ENCODE measurements at places on chromosomes 6 and 20.

DNA sequence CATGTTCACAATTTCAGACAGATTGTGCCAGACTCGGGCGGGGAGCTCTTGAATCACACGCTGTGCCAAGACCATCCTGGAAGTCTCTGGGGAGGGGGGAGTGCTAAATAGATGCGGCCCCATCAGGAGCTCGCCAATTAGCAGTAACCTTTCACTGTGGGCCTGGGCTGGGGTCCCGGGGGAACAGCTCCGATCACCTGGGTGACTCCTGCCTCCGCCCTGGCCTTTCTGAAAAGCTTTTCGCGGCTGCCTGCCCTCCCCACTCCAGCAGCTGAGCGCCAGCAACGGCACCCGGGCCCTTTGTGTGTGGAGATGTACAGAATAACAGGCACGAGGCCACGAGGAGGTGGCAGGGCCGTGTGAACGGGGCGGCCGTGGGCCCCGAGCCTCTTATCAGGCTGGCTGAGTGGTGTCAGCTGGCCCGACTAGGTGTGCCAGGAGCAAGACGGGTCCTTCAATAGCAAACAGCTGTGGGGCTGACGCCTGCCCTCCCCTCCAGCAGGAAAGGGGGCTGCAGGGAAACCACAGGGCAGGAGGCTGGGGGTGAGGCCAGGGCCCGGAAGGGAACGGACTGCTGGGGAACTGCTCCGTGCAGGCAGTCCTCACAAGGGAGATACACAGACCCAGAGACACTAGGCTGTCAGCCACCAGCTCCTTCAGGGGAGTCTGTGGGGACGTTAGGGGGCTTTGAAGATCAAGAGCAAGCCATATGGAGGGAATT is 56.8 kb downstream of the NOL4L start:
- peak; percentile 38 for DNase-seq

GRCh38 chr6:152952045-152952444 is 30.8 kb downstream of the FBXO5 start:
- DNase-seq: no peak

DNA sequence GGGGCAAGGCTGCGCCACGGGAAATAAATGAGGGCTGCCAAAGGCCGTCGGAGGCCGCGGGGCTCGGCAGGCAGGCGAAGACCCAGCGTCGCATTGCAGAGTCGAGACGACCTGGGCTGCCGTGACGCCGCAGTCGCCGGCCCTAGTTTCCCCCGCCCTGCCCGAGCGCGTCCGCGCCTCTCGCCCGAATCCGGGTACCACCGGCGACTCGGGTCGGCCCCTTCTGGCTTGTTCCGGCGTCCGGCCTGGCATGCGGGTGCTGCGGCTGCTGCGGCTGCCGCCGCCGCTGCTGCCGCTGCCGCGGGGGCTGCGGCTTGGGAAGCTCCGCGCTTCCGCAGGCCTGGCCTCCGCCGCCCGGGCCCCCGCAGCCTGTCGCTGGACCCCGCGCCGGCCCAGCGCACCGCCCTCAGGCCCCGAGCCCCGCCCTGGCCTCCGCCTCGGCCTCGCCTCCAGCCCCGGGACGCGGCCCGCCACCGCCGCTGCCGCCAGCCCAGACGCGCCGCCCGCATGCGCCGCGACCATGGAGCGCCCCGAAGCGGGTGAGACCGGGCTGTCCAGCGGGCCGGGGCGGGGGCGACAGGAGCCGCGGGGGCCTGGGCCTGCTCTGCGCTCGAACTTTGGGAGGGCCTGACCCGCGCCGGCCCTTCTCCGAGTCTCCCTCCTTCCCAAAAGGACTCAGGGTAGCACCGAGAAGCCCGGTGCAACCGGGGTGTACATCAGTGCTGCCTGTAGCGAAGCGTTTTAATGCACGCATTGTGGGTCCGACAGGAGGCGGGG is at the start of gene AKAP7:
TSS of gene AKAP7 (plus strand) at position 224 of the 777 bp plus-strand sequence. CDS start at position 521, 297 bp downstream.
- DNase-seq: peak; percentile 91

DNA sequence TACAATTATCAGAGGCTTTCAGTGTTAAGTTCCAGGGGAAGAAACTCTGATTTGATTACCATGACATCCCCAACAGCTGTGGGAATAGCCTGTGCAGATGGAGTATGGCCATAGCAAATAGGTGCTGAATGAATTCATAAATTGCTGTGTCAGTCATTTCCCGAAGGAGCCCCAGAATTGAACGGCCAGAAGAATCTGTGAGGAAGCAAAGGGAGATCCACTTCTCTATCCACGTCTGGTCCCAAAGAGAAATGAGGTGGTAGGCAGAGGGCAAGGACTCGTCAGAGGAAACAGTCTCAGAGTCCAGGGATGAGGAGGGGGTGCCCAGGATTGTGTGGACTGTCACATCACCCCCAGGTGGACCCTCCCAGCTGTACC is 3.1 kb upstream of the TAF8 start:
- DNase-seq: no peak

DNA sequence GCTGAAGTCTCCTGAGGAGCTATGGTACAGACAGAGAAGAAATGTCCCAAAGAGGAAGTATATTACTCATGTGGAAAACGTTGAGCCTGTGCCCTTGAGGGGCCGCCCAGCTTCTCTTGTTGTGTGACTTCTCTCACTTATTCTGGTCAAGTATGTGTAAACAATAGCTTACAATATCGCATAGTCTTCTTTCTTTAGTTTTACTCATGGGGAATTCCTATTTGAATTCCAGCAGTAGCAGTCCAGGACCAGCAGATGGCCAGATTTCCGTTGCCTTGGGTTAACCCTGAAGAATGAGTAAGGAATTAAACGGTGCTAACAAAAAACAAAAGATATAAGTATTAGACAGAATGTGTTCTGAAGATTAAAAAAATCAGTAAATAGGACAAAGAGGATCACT is 522.0 kb upstream of the GJE1 start:
- DNase-seq: no peak

DNA sequence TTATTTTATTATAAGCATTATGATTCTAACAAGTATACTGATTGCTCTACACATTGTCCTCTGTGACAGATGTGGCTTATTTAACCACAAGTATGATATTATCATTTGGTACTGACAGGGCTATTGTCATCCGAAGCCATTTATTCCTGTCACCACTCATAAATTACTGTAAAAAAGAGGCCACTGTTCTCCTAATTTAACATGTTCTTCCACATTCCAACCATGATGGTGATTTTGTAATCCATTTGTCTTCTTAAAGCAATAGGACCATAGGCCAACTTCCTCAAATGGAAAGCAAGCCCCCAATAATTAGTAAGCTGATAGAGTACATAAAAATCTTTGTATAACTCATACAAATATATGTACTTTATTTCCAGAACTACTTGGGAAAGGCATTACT is 50.6 kb downstream of the FUT9 start:
- no peak for DNase-seq

DNA sequence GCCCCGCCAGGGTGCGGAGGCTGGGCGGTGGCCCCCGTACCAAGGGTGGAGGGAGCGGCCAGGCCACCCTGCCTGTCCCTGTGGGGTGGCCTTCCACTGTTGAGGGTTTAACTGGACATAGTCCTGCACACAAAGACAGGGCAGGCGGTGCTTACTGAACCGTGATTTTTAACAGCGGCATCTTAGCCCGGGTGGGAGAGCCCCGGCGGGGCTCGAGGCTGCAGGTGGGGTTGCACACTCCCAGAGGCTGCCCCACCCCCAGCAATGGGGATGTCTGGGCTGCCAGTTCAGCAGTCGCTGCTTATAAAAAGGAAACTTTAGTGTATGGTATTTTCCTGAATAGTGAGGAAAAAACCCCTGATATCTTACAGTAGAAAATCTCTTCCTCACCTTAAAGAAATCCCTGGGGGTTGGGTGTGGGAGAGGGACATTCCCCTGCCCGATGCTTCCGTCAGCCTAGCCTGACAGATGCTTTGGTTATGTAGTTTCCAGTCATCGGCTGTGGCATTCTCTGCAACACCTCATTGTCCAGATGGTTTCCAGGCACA is 79.4 kb downstream of the IRF4 start:
- no peak for DNase-seq

GRCh38 chr6:16229700-16230099 is 8.7 kb upstream of the GMPR start:
- no peak for DNase-seq

- no peak for DNase-seq
Observed at GRCh38 chr6:132388291-132388690, 13.0 kb downstream of the MOXD1 start.

GRCh38 chr6:105097288-105097687 is 82.5 kb downstream of the POPDC3 start:
- DNase-seq: no peak

GRCh38 chr6:142523515-142524375 is 221.9 kb downstream of the ADGRG6 start:
- DNase-seq: peak; percentile 64

- DNase-seq: no peak
Observed at GRCh38 chr6:26131618-26132017, 44.4 kb downstream of the HFE start.

- DNase-seq: no peak
Observed at GRCh38 chr6:125571207-125571755, 178.2 kb upstream of the HEY2 start.

DNA sequence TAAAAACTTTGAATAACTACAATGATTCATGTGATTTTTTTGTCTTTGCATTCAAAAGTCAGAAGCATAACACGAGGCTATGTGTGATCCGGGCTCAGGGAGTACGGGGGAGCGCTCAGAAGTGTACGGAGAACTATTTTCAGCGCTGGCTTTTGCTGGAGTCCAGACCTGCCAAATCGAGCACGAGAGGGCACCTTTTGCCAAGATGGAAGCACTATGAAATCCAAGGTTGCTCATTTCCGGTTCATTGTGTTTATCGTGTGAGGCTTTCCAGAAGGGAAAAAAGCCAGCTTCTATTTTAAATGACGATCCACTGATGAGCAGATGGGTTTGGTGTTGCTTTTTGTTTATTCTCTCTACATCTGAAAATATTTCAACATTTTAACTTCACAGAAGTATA is 11.3 kb downstream of the RAMACL start:
- no peak for DNase-seq

GRCh38 chr6:112466373-112467151 is 119.4 kb downstream of the RFPL4B start:
- no peak for DNase-seq

DNA sequence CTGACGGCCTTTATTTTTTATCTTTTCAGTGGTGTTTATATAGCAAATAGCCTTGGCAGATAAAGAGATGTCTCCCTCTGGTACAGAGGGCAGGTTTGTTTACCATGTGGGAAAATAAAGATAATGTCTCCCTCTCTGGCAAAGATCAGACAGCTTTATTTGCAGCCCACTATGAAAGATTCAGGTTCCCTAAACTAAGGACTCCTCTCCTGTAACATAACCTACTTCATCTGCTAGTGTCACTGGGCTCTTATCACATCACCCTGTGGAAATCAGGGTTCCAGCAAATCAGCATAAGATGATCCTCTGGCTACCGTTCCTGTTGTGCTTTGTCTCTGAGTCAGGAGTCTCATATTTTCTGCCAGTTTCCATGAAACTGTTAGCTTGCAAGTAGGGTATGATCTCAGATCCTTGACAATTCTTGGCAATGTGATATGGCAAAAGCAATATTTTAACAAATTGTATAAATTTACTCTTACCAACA is 3.1 kb downstream of the FBXL4 start:
- peak; percentile 17 for DNase-seq

GRCh38 chr6:114284281-114284680 is 58.5 kb downstream of the HS3ST5 start:
- DNase-seq: no peak

DNA sequence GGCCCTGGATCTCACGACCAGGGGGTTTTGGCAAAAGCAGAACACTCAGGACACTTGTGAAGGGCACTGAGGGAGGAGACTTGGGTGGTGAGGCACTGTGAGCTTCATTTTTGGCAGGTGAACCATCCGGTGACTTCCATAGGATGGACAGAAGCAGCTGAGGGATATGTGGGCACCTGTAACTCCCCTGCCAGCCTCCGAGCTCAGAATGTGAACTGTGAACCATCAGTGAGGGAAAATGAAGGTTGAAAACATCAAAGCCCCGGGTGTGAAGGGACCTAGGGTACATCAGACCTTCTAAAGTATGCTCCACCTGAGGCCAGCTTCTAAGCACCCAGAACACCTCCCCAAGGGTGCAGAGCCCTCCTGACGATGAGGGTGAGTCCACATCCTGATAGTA is 53.2 kb downstream of the FAXC start:
- DNase-seq: no peak

DNA sequence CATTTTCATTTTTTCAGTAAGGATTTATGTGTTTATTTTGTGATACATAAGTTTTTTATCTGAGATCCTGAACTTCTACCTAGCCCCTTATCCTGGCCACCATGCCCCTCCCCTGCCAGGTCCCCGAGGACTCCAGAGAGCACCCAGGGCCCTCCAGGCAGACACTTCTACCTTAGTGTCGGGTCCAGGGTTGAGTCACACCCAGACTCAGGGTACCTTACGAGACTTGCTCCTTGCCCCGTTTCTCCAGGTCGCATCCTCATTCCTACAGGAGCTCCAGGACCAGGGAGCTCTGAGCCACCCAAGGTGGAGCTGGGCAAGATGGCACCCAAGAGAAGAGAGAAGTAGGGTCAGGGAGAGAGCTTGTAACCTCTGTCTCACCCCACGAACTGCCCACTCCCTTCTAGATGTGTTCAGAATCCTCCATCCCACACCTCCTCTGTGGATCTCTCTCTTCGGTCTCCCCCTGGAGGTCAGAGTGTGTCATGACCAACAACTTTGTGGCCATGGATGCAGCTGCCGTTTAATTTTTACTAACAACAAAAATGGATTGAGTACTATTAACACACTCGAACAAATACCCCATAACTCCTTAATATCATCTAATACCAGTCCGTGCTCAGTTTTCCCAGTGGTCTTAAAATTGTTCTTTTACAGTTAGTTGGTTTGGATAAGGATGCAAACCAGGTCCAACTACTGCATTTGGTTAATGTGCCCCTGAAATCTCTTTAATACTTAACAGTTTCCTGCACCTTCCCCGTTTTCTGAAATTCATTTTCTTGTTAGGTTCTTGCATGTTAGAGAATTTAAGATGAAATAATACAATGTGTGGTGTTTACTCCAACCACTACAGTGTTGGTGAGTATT is 130.6 kb upstream of the INSM1 start:
- peak; percentile 47 for DNase-seq

DNA sequence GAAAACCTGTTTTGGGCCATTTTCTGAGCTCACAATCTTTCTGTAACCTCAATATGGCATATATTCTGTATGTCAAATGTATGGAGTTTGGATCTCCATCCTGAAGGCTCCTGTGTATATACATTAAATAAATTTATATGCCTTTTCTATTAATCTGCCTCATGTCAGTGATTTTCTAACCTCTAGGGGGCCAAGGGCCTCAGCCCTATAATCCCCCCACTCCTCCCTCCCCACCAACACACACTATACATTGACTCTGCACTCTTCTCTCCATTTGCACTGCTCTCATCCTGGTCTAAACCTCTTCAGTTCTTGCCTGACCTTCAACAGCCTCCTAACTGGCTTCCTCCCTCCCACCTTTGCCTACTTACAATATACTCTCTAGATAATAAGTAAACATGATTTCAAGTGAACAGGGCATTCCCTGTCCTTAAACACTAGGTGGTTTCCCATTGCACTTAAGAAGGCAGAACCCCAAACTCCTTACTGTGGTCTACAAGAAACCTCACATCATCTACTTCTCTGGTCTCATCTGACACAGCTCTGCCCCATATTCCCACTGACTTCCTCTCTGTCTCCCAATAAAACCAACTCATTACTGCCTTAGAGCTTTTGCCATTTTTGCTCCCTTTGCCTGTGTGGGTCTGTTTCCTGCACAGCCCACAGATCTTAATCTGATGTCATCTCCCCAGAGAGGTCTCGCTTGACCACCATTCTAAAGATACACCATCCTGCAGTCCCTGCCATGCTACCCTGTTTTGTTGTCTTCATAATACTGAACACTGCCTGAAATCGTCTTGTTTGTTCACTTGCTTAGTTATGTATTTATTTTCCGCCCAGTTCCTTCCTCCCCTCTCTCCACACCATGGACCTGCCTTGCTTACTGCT is 213.7 kb downstream of the SYNE1 start:
- DNase-seq: no peak

Data from muscle of leg (tissue), 16 donors.